ENCODE measurements at places on chromosomes 6 and 20.
A peak's percentile ranks its signal among the peaks of the same experiment; 100 is the strongest.

GRCh38 chr6:20454204-20454824 is 52.6 kb downstream of the E2F3 start:
- DNase-seq: peak; percentile 54

- no peak for DNase-seq
Measured at GRCh38 chr6:10391799-10392198, 23.1 kb downstream of the TFAP2A start.

DNA sequence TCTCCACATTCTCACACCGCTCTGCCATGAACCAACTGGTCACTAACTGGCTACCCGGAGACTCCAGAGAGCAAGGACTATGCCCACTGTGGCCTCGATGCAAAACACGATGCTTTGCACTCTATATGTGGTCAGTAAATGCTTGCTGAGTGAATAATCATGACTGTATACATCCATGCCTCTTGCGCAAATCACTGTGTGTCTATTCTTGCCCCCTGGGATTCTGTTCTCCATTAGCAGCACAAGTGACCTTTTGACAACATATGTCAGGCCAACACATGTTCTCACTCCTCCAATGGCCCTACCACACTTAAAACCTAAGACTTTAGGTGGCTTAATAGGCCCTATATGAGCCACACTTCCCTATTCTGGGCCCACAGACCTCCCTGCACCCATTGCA is 16.9 kb downstream of the KIF16B start:
- DNase-seq: no peak

DNA sequence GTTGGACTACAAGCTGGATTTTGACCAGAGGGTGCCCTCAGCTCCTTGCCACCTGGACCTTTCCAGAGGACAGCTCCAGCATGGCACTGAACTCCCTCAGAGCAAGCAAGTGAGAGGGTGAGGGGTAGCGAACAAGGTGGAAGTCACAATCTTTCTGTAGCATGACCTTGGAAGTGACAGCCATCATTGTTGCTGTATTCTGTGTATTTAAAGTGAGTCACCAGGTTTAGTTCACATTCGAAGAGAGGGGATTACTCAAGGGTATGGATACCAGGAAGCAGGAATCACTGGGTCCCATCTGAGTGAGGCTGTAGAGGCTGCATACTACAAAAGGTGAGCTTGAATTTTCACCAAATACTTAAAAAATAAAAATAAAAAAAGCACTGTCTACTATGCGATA is 280.0 kb upstream of the SPTLC3 start:
- no peak for DNase-seq

- no peak for DNase-seq
Measured at GRCh38 chr20:43183536-43184070, 6.1 kb downstream of the PTPRT start.

DNA sequence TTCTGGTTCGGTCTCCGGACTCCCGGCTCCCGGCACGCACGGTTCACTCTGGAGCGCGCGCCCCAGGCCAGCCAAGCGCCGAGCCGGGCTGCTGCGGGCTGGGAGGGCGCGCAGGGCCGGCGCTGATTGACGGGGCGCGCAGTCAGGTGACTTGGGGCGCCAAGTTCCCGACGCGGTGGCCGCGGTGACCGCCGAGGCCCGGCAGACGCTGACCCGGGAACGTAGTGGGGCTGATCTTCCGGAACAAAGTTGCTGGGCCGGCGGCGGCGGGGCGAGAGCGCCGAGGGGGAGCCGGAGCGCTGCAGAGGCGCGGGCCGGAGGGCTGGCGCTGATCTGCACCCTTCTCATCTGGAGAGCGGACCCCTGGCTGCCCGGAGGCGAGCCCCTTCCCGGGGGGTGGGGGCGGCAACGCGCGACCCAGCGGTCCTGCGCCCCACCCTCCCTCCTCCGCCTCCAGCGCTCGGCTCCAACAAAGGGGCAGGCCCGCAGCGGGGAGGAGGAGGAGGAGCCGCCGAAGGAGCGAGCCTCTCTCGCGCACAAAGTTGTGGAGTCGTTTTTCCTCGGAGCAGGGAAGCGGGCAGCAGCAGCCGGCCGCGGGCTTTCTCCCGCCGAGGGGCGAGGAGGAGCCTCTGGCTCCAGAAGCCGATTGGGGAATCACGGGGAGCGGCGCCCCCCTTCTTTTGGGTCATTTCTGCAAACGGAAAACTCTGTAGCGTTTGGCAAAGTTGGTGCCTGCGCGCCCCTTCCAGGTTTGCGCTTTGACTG is at the start of gene UTRN:
UTRN (plus strand) TSS at position 553 of the 765 bp plus-strand sequence. CDS start 6,494 bp downstream, outside the sequence.
- peak; percentile 37 for DNase-seq

DNA sequence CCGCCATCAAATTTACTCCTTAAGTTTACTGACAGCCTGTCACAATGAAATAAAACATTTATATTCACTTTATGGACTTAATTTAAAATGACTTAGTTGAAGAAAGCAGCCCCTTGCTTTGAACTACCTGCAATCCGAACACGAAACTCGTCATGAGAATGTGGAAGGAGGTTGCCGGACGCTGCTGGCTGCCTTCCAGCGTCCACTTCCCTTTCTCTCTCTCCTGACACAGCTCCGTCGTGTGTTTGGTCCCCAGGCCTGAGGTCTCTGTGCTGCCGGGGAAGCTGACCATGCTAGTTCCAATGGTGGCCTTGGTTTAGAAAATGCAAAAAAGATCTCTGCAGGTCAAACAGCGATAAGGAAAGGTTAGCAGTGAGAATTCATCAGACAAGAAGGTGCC is 519.7 kb downstream of the CDH26 start:
- no peak for DNase-seq

- DNase-seq: no peak
Measured at GRCh38 chr6:143410859-143411270, 39.6 kb downstream of the ADAT2 start.

DNA sequence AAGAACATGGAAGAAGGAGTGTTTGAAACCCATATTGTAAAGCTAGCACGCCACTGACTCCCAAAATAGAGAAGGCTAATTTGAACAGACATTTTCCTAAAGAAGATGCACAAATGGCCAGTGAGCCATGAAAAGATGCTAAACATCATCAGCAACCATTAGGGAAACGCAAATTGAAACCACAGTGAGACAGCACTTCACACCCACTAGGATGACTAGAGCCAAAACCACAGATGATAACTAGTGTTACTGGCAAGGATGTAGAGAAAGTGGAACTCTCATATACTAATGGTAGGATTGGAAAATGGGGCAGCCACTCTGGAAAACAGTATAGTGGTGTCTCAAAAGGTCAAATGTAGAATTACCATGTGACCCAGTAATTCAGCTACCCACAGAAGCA is 58.2 kb downstream of the BMP7 start:
- DNase-seq: no peak

DNA sequence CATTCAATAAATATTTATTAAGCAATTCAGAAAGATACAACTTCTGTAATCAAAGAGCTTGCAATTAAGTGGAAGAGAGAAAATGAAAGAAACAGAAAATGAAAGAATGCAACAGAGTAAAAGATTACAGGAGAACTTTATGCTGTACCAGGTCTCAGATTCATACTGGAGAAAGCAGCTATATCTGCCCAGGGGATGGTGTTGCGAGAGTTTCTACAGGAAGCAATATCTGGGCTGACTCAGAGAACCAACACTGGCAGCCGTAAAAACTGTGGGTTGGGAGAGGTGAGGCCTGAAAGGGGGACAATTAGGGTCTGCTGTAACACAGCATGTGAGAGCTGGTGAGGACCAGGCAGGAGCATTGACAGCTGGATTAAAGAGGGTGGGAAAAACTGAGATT is 256.7 kb upstream of the TCF21 start:
- no peak for DNase-seq

DNA sequence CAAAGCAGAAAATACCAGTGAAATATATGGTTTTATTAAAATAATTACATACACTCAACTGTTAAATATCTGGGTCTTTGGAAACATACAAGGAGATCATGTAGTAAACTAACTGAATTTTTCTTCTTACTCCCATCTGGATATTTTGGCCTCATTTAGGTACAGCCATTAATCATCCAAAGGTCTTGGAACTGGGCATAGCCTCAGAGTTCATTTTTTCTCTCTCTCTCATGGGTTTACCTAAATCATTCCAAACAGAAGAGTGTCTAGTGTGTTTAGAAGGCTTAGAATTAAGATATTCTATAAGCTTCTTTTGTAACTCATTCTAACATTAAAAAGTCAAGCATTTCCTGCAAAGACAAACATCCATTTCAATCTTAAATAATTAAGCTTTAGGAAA is 79.4 kb downstream of the HMGCLL1 start:
- DNase-seq: no peak

DNA sequence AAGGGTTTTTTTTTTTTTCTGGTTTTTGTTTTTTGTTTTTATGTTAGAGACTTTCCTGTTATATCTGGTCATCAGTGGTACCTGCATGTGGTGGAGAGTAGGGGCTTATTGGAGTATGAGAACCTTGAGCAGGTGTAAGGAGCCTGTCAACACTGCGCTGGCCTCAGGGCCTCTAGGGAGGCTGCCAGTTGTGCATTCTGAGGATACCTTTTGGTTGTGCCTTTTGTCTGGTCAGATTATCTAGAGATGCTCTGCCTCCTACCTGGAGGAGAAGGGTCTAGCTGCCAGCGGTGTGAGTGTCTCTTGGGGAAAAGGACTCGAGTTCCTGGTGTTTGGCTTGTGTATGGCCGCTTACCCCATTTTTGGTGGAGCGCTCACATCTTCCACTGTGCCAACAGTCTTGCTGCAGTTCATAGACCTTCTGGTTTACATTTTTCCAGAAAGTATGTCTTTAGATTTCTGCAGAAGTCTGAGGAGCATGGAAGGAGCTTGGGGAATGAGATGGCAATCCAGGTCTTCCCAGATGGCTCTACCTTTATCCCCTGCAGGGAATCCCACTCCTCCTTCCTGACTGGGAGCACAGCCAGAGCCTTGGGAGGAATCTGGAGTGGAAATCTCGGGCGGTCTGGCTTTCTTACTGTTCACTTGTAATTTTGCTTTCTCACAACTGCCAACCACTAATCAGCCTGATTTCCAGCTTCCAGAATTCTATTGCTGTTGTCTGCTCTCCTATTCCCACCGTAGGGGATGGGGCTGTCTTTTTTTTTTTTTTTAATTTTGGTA is 49.9 kb downstream of the PTPN1 start:
- no peak for DNase-seq

- no peak for DNase-seq
Measured at GRCh38 chr6:166930354-166930891, 25.9 kb downstream of the RNASET2 start.

- no peak for DNase-seq
Measured at GRCh38 chr20:17833036-17833674, 133.4 kb downstream of the BANF2 start.

DNA sequence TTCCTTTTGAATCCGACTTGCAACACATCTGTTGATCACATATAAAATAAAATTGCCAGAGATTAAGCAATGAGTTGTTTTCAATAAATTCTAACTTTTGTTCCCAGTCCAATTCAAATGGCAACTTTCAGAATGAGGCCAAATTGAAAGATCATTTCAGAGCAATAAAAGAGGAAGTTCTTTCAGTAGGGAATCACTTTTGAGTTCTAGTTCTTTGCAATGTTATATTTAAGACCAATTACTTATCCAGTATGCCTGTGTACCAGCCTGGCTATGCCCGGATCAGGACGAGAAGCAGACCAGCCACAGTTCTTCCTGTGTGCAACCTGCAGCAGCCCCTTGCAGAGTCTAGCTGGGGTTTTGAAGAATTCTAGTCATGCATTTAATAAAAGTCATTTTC is 232.5 kb downstream of the BTBD9 start:
- DNase-seq: no peak
